ENCODE measurements at places on chromosomes 11 and 22. TPM values are rescaled to one million over a fixed set of nuclear protein-coding genes. Genes with fewer than 3 reads are reported as not detected.

GRCh38 chr11:126485021-126485792 lies 129.7 kb downstream of the ST3GAL4 start:
- DNase-seq, result peak; percentile 28

DNA sequence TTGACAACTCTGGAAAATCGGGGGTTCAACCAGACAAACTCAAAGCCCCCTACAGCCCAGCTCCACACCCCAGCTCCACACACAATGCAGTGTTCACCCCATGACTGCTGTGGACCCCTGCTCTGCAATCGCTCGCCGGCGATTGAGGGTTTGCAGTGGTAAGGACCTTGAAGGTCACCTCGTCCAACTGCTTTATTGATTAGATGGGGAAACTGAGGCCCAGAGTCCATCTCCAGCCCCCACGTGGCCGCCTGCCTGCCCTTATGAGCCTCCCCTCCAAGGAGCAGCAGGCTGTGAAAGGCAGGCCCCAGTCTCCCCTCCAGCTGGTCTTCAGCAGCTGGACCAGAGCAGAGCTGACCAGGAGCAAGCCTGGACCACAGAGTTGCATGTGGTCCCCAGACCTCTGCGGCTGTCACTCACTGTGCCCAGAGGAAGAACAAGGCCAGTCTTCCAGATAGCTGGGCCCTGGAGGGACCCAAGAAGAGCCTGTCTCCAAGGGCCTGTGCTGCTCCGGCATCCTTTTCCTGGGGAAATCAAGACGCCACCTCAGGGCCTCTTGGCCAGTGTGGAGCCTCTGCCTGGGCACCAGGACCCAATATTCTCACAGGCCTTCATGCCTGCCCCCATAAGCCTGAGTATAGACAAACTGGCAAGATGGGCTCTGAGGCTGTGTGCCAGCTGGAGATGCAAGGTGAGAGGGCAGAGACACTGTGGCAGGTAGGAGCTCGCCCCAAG lies 8.8 kb upstream of the LINC01488 start:
- no peak for DNase-seq

GRCh38 chr11:124644426-124645280 lies 22.0 kb downstream of the TBRG1 start:
- peak; percentile 79 for DNase-seq

GRCh38 chr11:122897606-122898210 lies 15.1 kb downstream of the JHY start:
- DNase-seq, result no peak

- DNase-seq, result no peak
These were observed 4.5 kb downstream of the RAC2 start for GRCh38 chr22:37239336-37240239.

DNA sequence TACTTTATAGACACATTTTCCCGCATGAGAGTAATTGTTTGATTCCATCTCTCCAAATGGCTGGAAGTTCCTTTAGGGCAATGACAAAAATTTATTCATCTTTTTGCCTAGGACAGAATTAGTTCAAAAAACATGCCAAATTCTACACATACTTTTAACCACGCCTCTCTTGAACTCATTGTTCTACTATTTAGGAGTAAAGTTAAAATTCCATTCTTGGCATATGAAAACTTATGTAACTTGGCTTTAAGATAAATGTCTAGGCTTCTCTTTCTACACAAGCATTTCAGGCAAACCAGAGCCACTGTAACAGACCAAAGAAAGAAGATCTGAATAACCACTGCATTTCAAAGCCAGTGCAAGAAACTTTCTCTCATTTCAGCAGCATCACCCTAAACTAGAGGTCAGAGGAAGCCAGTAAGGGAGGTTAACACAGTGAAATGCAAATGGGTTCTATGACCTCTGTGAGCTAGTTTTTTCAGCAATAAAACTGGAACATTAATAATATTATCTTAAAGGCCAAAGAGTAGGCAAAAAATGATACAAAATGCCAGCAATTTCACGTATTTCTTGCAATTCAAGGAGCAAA lies 73.0 kb downstream of the RSF1 start:
- DNase-seq, result no peak

GRCh38 chr22:30284666-30285065 lies 4.6 kb downstream of the CASTOR1 start:
- DNase-seq, result no peak

- DNase-seq, result peak; percentile 59
These were observed 19.6 kb downstream of the ACER3 start for GRCh38 chr11:76880314-76880713.

DNA sequence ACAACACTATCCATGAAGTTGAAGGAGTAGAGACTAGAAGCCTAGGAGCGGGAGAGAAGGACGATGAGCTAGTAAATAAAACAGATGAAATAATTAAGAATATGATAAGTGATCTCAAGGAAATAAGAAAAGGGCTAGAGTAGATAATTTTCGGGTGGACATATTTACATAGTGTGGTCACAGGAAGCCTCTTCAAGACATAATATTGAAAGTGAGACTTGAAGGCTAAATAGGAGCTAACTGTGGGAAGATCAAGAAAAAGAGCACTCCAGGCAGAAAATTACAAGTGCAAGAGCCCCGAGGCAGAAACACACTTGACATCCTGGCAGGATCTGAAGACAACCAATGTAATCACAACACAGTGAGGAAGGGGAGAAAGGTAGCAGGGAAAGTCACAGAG lies 11.9 kb upstream of the PPFIBP2 start:
- no peak for DNase-seq

DNA sequence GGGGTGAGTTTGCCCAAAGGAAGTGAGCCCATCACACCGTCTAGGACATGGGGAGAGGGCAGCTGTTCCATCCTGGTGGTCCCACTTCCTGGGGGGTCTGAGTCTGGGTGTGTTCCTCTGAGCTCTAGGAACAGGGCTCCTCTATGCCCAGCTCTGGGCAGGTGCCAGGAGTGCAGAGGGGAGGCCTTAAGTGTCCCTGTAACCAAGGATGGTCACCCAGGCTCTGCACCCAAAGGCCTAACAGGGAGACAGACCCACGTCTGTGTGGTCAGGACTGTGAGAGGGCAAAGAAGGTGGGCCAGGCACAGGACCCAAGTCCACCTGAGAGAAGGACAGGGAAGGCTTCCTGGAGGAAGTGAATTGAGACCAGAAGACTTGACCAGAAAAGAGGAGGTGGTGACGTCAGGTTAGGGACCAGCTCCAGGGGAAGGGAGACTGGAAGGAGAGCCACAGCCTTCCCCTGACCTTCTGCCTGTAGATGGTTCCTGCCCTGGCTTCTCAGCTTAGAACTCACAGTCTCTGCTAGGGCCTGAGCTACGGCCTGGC lies 11.3 kb upstream of the TCF20 start:
- DNase-seq, result no peak

DNA sequence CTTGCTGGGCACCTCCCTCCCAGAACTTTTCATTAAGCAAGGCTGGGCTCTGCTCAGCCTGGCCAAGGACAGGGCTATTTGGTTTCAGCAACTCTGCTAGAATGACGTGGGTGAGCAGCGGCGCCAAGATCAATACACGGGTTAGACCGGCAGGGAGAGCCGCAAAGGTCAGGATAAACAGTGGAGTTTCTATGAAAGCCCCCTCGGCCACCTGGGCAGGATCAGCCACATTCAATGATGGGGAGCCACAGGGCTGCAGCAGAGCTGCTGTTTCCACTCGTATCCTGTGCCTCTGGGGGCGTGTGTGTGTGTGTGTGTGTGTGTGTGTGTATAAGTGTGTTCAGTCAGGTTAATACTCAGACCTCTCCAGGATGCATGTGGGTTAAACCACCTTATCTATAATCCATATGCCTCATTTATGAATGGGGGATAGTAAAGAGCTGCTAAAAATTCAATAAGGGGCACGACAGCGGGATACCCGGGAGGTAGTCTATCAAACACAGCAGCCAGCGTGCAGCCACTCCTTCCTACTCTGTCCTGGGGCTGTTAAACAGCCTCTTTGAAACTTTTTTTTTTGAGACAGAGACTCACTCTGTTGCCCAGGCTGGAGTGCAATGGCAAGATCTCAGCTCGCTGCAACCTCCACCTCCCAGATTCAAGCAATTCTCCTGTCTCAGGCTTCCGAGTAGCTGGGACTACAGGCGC lies 34.8 kb downstream of the MYH9 start:
- peak; percentile 57 for DNase-seq

- peak; percentile 58 for DNase-seq
These were observed at the start of gene TSPAN18 for GRCh38 chr11:44726283-44727113. TSPAN18 (plus strand) TSS chr11:44726962; CDS start chr11:44906417, 179,455 bp downstream.

GRCh38 chr11:82059505-82059904 lies 674.2 kb downstream of the FAM181B start:
- DNase-seq, result no peak

- DNase-seq, result no peak
These were observed 343.8 kb upstream of the ANO3 start for GRCh38 chr11:25988178-25988577.

DNA sequence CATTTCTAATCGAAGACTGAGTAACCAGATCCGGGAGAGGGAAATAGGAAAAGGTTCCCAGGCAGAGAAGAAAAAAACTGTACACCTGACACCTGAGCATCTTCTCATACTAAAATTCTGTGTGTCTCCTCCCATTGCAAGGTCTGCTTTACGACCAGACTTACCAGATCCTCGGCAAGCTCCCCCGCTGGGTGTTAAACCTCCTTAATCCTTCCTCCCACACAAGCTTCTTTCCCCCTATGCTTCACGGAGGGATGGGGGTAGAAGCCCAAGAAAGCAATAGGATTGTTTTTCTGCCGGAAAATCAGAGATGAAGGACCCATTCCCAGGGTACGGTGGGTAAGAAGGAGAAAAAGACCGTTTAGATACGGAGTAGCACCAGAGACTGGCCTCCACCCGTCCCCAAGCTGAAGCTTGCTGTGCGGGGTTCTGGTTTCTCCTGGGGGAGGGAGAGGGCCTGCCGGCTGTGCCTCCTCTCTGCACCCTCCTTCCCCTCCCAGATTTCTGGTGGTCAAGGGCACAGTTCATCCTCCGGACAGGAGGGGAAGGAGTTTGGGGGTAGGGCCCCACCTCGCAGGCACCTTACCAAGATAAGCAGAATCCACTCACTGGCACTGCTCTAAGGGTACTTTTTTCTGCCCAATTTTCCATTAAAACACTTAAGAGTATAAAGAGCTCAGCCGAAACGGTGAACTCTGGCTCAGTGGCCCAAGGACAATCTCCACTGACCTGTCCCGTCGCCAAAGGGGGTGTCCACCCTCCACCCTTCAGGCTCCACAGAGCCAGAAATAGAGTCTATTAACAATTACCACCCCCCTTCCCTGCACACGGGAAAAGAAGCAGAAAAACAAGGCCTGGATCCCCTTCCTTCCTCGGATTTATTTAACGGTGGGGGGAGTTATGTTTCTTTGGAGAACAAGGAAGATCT lies 1.2 kb downstream of the TOB2 start:
- peak; percentile 18 for DNase-seq

GRCh38 chr11:2812371-2812991 lies 73.1 kb downstream of the CDKN1C start:
- DNase-seq, result no peak

GRCh38 chr11:46898396-46899095 lies 19.8 kb downstream of the LRP4 start:
- DNase-seq, result no peak

- no peak for DNase-seq
These were observed 579 bp upstream of the CYB5R2 start for GRCh38 chr11:7673724-7674434.

DNA sequence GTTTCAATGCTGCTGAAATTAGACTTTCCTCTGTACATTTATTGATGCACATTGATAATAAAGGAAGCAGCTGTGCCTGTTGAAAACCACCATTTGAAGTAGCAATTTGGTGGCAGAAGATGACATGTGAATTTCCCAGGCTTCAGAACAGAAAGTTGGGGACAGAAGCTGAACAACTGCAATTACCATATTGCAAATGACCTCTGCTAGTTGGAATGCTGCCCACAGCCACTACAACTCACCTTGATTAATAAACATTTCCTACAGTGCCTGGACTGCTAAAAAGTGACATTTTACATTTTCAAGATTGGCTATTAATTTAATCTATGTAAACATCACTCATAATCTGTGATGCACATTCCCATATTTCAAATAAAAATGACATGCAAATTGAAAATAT lies 208.6 kb downstream of the LUZP2 start:
- no peak for DNase-seq

DNA sequence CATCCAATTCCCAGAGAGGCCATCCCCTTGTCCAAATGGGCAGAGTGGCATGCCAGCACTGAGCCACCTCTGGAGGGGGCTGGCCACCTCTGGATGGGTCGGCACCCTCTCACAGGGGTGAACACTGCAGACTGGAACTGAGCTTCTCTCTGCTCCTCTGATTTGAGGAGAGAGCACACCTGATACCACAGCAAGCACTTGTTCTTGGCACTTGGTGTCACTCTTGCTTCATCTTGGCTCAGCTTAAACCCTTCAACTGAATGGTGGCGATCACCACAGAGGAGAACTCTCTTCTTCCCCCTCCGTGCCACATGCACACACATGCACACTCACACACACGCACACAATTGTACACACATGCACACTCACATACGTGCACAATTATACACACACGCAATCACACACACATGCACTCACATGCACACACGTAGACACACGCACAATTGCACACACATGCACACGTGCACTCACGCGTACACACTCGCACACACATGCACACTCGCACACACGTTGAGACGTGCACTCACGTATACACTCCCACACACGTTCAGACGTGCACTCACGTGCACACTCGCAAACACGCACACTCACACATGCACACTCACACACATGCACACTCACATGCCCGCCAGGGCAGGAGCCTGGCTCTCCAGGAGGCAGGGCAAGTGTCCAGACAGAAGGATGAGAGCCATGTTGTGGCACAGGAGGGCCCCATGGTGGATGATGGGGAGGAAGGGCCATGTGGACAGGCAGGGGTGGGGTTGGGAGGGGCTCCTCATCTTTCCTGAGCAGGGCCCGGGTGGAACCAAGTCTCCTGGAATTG lies 23.4 kb downstream of the OVOL1 start:
- DNase-seq, result no peak

DNA sequence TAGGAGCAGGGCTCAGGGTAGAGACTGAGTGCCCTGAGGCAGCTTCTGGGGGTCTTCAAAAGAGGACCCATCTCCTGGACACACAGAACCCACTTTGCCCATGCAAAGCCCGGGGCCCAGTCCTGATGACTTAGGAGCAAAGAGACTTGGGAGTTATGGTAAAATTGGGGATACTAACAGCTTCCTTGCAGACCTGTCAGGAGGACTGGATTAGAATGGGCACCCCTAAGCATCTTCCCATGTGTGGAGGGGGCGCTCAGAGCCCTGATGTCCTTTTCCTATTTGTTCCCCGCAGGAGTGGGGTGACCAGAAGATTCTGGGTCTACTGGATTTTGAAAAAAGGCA lies 100.0 kb downstream of the WNT7B start:
- DNase-seq, result no peak

DNA sequence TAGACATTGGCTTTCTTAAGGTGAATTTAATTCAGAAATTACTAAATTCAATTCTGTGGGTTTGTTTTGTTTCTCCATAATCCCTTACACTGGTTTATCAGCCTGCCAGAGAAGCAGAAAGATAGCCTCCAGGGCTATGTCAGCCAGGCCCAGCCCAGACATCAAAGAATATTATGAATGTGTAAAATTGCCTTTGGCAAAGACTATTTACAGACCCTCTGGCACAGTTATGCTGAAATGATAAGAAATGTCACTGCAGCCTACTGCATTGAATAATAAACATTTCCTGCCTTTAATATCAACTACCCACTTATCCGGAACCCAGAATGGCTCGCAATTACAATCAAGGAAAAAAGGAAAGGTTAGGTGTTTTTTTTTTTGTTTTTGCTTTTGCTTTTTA lies 562.5 kb upstream of the LRRC4C start:
- no peak for DNase-seq

The NOX4 gene
- 57.5 TPM for total RNA-seq

The GSTT2B gene
- 4.0 TPM for total RNA-seq

The ART1 gene
- total RNA-seq, result not detected

The SLC25A18 gene
- total RNA-seq, result not detected

The SLC22A12 gene
- total RNA-seq, result not detected

The CATSPER1 gene
- total RNA-seq, result not detected

The TRAF6 gene
- total RNA-seq, result 6.1 TPM
